Amniotic stem cell (primary cell): ENCODE measurements at places on chromosomes 5 and 9.

GRCh38 chr5:127561254-127561653, 43.8 kb downstream of the PRRC1 start:
- no peak for DNase-seq

- no peak for DNase-seq
These were observed 76.2 kb downstream of the SH3TC2 start for GRCh38 chr5:148986636-148987035.

DNA sequence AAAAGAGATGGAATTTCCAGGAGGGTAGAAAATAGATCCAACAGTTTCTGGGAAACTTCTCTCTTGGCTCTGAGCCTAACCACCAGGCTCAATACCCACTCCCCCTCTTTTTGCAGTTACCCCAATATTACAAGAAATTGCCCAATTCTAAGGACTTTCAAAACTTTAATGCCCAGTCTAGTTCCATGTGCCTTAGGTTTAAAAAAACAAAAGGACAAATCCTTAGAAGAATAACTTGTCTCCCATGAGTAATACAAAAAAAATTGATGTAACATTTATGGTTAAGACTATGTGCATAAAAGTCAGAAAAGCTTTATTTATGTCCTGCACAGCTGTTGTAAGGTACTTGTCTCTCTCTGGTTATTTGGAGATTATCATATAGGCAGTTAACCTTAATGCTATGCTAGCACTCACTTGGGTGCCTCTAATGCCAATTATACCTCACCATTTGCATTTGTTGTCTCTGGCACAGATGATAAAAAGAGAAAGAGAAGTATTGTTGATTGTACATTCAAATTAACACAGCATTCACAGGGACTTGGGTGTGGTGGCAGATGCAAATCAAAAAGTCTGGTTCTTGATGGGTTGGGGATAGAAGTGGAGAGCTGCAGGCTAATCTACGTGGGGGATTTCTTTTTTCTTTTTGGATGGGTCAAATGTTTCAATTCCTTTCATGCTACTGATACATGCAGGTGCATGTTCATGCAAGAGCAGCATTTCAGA, 159.4 kb downstream of the PIK3R1 start:
- DNase-seq: no peak

GRCh38 chr9:127036437-127036836, 86.0 kb downstream of the ANGPTL2 start:
- no peak for DNase-seq

- no peak for DNase-seq
These were observed 58.3 kb downstream of the NIPBL start for GRCh38 chr5:36934740-36935356.

DNA sequence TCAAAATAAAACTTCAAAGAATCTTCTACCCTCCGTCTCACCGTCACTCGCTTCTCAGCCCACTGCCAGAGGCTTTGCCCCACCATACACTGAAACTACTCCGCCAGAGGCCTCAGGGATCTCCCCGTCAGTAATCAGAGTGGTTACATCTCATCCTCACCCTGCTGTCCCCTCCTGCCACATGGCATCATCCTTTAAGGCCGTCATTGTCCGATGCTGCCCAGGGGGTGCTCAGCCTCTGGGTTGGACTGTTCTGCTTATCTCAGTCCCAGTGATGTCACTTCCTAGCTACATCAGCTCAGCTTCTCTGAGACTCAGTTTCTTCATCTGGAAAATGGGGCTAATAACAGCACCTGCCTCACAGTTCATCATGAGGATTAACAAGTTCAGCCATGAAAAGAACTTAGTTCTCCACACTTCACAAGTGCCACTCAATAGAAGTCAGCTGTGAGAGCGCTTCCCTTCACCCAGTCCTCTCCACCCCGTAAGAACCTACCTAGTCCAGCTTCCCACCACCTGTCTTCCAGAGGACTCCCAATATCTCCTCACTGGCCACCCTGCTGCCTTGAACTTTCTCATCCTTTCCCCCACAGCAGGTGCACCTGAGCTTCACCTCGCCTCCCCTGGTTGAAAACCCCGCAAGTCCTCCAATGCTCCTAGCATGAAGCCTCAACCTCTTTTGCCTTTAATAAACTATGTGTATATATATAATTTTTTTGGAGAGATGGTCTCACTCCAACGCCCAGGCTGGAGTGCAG, 2.8 kb upstream of the IL3 start:
- no peak for DNase-seq

DNA sequence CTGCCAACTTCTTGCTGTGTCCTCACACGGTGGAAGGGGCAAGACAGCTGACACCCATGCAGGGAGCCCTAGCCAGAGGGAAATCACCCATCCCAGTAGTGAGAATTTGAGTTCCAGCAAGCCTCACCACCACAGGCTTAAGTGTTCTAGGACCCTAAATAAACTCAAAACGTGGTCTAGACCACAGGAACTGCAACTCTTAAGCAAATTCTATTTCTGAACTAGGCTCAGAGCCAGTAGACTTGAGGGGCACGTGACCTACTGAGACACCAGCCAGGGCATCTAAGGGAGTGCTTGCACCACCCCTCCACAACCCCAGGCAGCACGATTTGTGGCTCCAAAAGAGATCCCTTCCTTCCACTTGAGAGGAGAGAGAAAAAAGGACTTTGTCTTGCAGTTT, 96.0 kb upstream of the PHF24 start:
- no peak for DNase-seq

- DNase-seq: no peak
These were observed 84.7 kb upstream of the HTR4 start for GRCh38 chr5:148739023-148739422.

DNA sequence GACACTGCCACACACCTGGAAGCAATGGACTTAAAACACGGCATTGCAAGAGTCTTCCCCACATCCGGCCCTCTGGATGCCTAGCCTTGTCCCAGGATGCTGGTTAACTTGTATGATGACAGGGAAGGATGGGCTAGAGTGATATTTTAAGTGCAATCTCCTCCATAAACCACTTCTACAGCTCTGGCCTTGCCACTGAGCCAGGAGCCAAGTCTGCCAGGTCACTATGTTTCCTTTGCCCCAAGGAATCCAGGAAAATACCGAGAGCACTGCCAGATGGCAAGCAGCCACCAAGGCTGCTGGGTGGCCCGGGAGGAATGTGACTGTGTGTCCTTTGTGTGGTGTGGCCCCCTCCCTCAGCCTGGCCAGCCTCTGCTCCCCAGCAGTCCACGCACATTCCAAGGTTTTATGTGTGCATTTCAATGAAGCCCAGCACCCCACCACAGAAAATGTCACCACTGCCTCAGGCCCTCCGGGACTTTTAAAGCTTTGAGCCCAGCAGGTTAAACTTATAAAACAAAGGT, 106.0 kb downstream of the FRMD3 start:
- DNase-seq: no peak

GRCh38 chr9:136807281-136808074, at the start of gene RABL6:
Gene RABL6, plus strand, starts transcription at chr9:136807948. Its CDS starts 249 bp downstream, at chr9:136808197.
- no peak for DNase-seq

- no peak for DNase-seq
These were observed 2.6 kb upstream of the SMIM23 start for GRCh38 chr5:171783051-171783450.
